Stimulated activated CD8-positive, alpha-beta memory T cell treated with anti-CD3 and anti-CD28 coated beads, Interleukin-4, amount 100 ng/mL, for 24 hours (primary cell): ENCODE measurements at places on chromosomes 3 and 15.
A peak's percentile ranks its signal among the peaks of the same experiment; 100 is the strongest.

DNA sequence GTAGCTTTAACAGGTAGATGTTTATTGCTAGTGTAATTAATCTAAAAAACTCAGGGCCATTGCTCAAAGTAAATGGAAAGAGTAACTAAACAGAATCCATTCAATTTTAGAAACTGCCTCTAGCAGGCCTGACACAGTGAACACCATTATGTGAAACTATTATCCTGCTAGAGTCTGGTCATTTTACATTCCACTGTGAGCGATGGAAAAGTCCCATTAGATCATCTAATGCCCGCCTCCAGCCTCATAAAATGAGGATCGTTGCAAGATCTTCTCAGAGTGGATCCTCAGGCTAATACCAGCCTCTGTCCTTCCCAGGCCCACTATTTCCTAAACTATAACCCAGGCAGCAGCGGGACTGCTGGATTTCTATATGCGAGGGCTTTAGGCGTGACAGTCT is 107.7 kb downstream of the WDR76 start:
- no peak for DNase-seq

- DNase-seq, result no peak
These were observed 122.2 kb upstream of the TP63 start for GRCh38 chr3:189508784-189509501.

GRCh38 chr3:107453504-107453903 is 69.3 kb upstream of the BBX start:
- no peak for DNase-seq

- no peak for DNase-seq
These were observed 10.8 kb upstream of the SKIL start for GRCh38 chr3:170346481-170347392.

DNA sequence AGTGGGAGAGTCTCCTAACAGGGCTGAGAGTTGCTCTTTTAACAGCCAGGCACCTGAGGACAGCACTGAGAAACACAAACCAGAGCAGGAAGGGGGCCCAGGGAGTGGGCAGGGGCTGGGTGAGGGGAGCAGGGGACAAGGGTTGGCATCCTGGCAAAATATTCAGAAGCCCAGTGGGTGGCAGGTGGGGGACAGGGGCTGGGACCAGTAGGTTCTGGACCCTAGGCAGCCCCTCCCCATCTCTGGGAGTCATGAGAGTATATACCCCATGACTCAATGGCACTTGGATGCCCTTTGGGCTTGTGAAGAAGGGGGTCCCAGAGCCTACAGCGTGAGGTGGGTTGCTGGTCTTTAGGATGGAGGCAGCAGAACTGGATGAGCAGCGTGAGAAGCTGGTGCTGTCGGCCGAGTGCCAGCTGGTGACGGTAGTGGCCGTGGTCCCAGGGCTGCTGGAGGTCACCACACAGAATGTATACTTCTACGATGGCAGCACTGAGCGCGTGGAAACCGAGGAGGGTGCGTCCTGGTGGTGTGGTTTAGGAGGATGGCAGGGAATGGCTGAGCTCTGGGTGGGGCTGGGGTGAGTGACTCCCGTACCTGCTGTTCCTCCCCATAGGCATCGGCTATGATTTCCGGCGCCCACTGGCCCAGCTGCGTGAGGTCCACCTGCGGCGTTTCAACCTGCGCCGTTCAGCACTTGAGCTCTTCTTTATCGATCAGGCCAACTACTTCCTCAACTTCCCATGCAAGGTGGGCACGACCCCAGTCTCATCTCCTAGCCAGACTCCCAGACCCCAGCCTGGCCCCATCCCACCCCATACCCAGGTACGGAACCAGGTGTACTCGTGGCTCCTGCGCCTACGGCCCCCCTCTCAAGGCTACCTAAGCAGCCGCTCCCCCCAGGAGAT is 24.2 kb downstream of the NBEAL2 start:
- no peak for DNase-seq

GRCh38 chr15:70794596-70795310 is 31.4 kb upstream of the UACA start:
- DNase-seq, result no peak

DNA sequence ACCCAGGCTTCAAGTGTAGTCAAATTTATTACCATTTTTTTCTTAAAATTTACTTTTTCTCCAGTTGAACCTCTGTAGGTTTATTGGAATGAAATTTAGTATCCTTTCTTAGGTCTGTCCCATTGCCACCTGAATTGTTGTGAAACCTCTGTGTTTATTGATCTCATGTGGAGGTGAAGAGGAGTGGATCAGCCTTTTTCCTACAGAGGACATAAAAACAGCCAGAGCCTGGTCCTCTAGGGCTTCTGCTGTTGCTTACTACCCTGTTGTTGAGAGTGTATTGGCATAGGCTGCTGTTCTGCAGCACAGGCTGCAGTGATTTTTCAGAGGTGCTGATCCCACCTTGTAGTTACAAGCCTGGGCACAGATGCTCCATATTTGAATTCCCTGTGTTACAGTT is 44.6 kb downstream of the LRRC28 start:
- no peak for DNase-seq

DNA sequence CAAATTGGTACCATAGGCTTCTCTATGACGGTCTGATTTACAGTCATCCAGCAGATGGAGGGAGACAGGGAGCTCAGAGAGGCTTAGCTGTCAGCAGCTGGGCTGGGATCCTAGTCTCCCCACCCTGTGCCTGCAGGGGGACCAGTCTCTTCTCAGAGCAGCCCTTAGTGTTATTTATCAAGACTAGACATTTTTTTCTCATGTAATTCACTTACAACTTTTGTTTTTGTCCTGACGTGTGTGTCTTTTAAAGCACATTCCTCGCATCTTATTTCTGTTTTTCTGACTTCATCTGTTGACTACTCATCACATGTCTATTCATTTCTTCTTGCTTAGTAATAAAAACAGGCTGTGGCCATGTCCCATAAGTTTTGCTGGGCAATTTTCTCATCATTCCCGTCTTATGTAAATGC is 116.1 kb downstream of the KLF13 start:
- DNase-seq, result no peak

- DNase-seq, result no peak
These were observed 81.1 kb upstream of the PLSCR4 start for GRCh38 chr3:146331967-146332366.

- peak; percentile 67 for DNase-seq
These were observed 1.4 kb upstream of the RAP2B start for GRCh38 chr3:153160451-153161137.

DNA sequence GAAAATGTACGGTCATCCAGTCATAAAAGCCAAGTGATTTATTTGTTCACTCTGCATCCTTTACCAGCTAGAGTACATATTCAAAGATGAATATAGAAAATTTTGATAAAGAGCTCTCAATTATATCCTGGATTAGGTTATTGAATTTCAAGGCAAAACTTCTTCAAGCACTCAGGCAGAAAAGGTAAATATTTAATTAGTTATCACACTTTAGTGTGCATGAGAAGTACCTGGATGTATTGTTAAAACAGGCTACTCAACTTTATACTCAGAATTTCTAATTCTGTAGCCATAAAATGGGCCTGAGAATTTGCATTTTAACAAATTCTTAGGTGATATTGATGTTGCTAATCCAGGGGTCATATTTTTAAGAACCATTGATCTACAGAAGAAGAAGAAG is 45.3 kb downstream of the ILDR1 start:
- DNase-seq, result no peak

DNA sequence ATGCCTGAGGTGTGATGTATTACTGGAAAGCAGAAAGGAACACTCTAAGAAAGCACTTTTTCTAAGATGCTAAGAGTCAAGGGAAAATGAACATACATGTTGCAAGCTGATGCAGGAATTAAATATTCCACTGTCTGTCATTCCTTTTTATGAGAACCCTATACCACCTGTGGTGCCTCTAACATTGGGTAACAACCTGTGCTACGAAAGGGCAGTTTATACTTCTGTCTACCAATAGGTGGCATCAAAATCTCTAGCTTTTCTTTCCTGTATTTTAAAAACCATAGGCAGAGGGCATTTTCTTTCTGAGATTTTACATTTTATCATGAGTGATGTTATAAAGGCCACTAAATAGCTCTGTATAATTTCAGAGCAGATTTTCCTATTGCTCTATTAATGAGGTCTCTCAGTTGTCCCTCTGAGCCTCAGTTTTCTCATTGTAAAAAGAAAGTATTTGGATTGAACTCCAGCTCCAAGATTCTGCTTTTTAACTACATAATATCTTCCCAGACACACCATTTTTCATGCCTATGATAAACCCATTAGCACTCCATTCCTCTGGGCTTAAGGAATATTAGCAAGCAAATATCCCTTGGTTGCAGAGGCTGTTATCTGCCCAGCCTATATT is 3.5 kb upstream of the CPNE4 start:
- DNase-seq, result no peak

DNA sequence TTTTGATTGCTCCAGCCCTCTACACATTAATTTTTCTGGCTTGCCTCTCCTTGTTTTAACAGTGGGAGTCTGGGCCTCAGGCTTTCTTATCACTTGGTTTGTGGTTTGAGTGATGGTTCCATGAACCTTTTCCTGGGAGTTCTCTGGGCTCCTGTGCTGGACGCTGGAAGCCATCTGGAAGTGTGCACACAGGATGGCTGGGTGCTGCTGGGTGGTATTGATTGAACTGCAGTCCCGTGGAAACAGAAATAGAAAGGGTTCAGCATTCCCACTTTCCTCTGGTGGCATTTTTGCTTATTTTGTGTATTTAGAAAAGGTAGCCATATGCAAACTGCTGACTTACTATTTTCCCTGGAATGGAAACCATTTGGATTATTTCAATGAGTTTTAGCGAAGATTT is 25.6 kb downstream of the MITF start:
- no peak for DNase-seq

GRCh38 chr3:59771768-59772181 is 722.0 kb upstream of the CFAP20DC start:
- no peak for DNase-seq

DNA sequence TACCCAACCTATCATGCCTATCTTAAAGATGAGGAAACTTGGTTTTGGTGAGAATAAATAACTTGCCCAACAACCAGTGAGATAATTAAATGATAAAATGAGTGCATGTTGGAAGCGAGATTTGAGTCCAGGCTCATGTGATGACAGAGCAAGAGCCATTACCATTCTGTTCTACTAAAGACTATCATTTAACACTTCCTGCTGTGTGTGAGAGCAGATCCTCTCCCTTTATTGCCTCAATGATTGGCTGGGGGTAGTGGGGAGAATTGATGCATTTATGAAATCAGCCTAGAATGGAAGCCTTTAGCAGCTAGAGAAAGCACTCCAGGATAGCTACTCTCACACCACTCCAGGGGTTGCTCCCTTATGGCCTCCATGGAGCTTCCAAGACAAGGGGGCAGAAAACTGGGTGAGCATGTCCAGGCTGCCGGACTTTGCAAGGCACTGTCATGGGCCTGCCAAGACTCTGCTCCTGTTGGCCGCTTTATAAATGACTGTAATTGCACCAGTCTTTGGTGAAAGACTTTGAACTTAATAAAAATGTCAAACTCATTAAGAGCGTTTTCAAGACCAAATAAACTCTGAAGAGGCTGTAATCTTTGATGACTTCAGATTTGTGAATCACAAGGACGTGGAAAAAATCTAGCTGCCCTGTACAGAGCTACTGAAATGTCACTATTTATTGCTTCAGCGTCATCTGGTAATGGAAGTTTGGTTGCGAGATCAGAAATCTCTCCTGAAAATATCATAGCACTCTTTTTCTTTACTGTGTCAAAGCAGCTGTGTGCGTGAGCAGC is 209.1 kb upstream of the NR2E3 start:
- DNase-seq, result no peak

DNA sequence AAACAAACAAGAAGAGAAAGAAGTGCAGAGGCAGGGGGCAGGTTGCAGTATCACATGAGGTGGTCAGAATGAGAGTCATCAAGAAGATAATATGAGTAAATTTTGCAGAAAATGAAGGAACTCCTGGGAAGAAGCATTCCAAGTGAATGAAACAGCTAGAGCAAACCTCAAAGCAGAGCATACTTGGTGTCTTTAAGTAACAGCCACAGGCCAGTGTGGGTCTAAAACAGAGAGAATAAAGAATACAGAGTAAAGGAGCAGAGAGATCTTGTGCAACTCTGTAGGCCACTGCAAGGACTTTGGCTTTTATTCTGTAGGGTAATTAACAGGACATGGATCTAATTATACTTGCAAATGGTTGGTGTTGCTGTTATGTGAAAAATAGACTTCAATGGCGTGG is 81.3 kb downstream of the STAC start:
- DNase-seq, result no peak

GRCh38 chr3:197022405-197023231 is 7.0 kb downstream of the MELTF start:
- no peak for DNase-seq

DNA sequence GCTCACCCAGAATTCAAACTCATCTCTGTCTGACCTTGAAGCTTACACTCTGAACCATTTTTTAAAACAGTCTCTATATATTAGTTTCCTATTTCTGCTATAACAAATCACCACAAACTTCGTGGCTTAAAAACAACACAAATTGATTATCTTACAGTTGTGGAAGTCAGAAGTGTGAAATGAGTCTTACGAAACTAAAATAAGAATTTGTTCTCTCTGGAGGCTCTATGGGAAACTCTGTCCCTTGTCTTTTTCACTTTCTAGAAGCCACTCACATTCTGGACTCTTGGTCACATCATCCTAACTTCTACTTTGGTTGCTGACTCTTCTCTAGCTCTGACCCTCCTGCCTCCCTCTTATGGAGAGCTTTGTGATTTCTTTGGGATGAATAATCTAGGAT is 429.3 kb upstream of the THBS1 start:
- DNase-seq, result no peak

- DNase-seq, result no peak
These were observed 248.6 kb upstream of the FEZF2 start for GRCh38 chr3:62621925-62622324.

DNA sequence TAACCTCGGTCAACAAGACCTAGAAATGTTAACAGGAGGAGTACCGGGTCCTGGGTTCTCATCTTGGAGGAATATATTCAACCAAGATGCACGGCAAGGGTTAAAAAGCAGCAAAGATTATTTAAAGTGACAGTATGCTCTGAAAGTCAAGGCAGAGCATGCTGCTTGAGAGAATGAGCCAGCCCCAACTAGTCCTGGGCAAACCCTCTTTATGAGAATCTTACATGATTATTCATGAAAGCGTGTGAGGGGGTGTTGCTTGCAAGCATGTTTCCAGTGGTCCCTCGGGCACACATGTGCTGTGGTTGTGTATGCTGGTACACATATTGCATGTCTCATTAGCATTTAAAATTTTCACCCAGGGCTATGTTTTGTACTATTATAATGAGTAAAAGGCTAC is 1445.6 kb downstream of the SI start:
- DNase-seq, result no peak

- DNase-seq, result no peak
These were observed 130.9 kb downstream of the DNAJB8 start for GRCh38 chr3:128335621-128336296.

GRCh38 chr15:53862386-53862785 is 102.9 kb upstream of the WDR72 start:
- DNase-seq, result no peak

DNA sequence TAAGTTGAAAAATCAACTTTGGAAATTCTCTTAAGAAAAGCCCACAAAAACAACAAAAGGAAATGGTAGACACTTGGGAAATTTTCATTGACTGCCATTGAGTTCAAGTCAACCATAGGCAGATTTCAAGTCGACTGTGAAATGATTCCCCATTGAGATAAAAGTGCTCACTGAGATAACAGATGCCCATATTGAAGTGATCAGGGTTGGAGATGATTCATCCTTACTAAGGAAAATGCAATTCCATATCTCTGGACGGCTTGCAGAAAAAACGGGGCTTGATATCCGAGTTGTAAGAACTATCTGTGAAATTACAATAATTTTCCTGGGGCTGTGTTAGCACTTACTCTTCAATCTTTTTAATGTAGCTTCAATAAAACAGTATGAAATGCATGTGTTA is 373.1 kb upstream of the THRB start:
- no peak for DNase-seq
